ENCODE measurements at places on chromosomes 2 and 18. TPM values are rescaled to one million over a fixed set of nuclear protein-coding genes. Genes with fewer than 3 reads are reported as not detected.

Gene CROCC2
- not detected for total RNA-seq

Gene NABP1
- total RNA-seq = 18.0 TPM

Gene HOXD10
- total RNA-seq = not detected

Gene OTOF
- not detected for total RNA-seq

Gene PDCD1
- total RNA-seq = not detected

Gene LYPD6
- total RNA-seq = 4.5 TPM

All from bronchus fibroblast of lung (primary cell).